ENCODE measurements at places on chromosomes 4 and X.

GRCh38 chrX:44042116-44042515, 68.9 kb upstream of the NDP start:
- no peak for DNase-seq

DNA sequence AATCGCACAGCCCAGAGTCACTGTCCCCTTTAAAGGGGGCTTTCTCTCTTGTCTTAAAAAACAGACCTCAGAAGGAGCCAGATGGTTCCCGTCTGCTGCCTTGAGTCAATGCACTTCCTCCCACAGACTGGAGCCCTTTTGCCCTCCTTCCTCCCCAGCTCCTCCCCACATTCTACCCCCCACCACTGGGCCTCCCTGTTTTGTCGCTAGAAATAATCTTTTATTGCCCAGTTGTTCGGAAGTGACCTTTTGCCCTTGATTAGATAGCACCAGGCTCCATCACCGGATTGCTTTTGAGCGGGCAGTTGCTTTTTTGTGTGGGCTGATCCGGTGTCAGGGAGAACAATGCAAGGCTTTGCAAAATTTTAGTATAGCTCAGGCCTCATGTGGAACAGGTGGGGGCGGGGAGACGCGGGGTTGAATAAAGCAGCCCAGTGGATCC, 47.7 kb downstream of the SPRY1 start:
- no peak for DNase-seq

DNA sequence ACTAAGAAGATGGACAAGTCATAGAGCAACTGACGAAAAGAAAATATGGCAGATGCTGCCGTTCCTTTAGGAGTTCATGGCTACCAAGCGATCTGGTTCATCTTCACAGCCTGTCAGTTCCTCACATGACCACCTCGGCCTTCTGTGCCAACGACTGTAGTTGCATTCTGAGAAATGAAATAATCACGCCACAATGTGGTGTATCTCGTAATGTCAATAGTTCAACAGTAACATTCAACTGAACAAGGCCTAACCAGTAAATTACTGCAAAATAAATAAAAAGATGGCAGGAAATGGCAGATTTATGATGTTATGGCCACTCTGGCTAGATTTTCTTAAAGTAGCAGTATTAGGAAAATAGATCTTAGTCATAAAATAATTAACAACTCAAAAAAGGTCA, 4.4 kb downstream of the GPRIN3 start:
- DNase-seq: no peak

DNA sequence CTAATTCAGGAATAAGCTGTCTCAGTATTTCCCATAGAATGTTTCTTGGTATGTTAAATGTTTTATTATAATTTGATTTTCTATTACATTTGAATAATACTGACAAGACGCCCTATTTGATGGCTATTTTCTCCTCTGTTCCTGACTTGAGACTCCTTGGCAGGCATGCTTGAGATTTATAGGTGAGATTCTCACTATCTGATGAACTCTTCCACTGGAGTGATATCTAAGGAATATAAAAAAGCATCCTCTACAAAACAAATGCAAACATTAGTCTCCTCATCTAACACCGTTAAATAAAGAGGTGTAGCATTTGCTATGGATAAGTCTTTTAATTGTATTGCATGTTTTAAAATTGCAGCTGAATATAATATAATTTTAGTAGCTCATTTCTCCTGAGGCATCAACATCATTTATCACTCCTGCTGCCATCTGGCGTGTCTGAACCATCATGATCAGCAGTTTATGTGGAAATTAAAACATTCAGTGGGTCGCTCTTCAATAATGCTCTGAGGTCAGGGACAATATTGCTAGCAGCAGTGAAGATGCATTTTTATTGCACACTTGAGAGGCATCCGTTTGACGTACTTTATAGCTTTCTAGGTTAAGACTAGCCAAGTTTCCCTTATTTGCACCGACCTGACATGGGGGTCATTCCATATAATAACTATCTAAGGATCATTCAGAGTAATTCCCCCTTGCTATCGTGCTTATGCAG, 210.4 kb upstream of the GALNTL6 start:
- no peak for DNase-seq

GRCh38 chrX:138982365-138982764, 270.8 kb upstream of the FGF13 start:
- DNase-seq: no peak

GRCh38 chr4:173240696-173241095, 72.1 kb downstream of the GALNT7 start:
- DNase-seq: no peak

DNA sequence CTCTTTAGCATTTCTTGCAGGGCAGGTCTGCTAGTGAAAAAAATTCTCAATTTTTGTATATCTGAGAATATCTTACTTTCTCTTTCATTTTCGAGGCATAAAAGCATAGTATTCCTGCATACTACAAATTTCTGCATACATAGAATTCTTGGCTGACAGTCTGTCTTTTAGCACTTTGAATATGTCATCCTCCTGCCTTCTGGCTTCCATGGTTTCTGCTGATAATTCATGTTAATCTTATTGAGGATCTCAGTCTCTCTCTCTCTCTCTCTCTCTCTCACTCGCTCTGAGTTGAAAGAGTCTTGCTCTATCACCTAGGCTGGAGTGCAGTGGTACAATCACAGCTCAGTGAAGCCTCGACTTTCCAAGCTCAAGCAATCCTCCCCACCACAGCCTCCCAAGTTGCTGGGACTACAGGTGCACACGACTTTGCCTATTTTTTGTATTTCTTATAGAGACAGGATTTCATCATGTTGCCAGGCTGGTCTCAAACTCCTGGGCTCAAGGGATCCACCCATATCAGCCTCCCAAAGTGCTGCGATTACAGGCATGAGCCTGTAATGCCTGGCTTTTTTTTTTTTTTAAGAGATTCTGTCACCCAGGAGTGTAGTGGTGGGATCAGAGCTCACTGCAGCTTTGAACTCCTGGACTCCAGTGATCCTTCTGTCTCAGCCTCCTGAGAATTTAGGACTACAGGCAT, 161.3 kb downstream of the FNIP2 start:
- DNase-seq: no peak

- peak; percentile 18 for DNase-seq
These were observed at the start of gene DAPP1 for GRCh38 chr4:99816545-99817308. Gene DAPP1, plus strand, starts transcription at chr4:99816827. Its CDS starts 87 bp downstream, at chr4:99816914.

- no peak for DNase-seq
These were observed 246.7 kb upstream of the ARHGAP24 start for GRCh38 chr4:85228264-85228663.

DNA sequence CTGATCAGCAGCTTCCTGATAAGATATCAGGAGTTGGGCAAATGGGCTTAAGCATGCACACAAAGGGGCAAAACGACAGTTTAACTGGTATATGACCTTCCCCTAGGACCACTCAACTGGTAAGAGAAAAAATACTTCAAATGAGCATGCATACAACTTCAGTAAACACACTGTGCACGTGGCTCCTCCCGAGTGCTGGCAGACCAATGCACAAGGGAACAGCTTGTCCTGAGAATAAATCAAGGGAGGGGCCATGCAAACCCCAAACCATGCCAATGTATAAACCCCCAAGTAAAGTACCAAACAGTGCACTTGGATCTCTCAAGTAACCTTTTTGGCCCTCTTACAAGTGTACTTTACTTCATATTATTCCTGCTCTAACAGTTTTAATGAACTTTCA, 293.3 kb upstream of the TBX22 start:
- DNase-seq: no peak

DNA sequence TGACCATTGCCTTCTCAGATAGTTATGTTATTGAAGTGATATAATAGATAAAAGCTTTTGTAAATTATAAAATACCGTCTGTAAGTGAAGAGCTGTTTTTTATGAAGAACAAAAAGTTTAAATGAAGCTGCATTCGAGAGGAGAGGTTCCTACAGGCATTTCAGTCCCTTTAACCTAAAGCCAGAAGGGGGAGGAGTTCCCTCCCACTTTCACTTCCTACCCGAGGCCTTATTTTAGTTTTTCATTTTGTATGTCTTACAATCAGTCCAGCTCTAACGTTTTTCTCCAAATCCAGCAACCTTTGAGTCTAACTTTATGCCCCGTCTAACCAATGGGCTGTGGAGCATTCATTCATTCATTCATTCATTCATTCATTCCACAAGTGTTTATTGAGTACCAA, 16.5 kb upstream of the SOX3 start:
- DNase-seq: no peak

GRCh38 chrX:11836284-11836683, 78.2 kb downstream of the MSL3 start:
- no peak for DNase-seq

DNA sequence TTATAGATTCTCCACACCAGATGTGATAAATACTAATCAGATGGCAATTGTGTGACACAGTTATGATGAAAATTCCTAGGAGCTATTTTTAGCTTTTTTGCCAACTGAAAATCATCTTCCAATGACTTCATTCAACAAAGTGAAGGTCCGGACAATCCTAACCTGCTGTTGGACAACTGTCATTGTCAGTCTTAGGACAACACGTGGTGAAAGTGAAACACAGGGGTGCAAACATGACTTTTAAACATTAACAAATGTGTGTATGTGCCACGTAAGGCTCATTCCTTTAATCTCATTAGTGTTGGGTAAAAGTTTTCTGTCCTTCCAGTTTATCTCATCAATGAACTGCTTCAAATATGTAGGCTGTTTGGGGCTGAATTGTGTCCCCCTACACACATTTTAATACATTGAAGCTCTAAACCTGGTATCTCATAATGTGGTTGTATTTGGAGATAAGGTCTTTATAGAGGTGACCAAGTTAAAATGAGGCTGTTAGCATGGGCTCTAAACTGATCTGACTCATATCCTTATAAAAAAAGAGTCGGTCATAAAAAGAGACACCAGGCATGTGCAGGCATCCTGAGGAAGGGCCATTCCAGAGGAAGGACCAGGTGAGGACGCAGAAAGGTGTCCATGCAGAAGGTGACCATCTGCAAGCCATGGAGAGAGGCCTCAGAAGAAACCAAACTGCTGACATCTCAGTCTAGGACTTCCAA, 41.2 kb upstream of the SMAD1 start:
- DNase-seq: no peak

DNA sequence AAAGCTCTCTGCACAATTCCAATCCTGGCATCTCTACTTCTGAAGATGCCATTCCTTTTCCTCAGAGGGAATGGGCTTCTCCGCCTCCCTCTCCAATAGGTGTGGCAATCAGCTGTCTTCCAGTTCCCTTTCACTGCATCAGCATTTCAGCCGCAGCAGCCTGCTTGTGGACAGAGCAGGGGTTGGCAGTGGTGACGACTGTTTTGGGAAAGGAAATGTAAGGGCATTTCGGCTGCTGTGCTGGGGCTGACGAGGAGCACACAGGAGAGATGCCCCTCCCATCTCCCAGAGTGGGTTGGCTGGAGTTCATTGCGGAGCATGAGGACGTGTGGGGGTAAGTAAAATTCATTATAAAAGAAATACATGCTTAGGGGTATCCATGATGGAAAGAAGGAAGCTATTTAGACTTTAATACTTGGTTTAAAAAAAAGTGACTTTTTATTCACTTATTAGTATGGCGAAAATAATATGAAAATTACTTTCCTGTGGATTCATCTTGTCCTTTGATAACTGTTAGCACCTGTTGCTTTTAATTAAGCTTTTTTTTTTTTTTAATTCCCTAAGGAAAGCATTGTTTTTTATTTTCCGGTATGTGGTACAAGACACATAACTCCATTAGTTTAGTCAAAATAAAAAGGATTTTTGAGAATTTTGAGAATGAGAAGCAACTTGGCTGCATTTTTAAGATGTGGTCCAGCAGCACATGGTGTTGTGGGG, at the start of gene LIMCH1:
Gene LIMCH1 (plus strand): TSS at position 141 of the 717 bp plus-strand sequence. CDS start 67,839 bp downstream, outside the sequence.
- no peak for DNase-seq

GRCh38 chr4:25843340-25844097, 19.3 kb downstream of the SEL1L3 start:
- no peak for DNase-seq

GRCh38 chr4:121428721-121429120, 47.9 kb upstream of the QRFPR start:
- DNase-seq: no peak

- no peak for DNase-seq
These were observed 738.3 kb upstream of the TENM3 start for GRCh38 chr4:181504924-181505323.

DNA sequence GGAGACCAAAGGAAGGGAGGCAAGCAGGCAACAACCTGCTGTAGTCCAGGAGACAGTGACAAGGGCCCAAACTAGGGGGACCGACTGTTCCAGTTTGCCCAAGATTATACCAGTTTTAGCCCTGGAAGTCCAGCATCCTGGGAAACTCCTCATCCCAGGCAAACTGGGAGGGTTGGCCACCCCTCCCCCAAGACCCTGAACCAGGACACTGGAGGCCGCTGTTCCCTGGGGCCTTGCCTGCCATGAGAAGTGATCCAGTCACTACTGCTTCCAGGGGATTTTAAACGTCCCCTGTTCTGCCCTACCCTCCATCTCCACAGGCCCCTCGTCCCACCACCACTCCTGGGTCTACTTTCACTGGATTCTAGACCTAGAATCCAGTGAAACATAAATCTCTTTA, 4.3 kb upstream of the DGAT2L6 start:
- no peak for DNase-seq

- DNase-seq: no peak
These were observed 46.5 kb downstream of the RFC1 start for GRCh38 chr4:39319676-39320075.

DNA sequence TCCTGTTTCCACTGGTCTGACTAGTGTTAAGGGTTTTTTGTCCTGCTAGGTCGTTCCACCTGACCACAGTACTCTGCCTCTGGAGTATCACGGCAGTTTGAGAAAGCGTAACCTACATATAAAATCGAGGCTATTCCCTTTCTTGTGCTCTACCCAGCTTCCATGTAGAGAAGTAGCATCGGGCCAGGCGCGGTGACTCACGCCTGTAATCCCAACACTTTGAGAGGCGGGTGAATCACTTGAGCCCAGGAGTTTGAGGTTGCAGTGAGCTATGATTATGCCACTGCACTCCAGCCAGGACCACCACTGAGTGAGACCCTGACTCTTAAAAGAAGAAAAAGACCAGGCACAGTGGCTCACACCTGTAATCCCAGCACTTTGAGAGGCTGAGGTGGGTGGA, 7.5 kb downstream of the PPEF1 start:
- DNase-seq: no peak

DNA sequence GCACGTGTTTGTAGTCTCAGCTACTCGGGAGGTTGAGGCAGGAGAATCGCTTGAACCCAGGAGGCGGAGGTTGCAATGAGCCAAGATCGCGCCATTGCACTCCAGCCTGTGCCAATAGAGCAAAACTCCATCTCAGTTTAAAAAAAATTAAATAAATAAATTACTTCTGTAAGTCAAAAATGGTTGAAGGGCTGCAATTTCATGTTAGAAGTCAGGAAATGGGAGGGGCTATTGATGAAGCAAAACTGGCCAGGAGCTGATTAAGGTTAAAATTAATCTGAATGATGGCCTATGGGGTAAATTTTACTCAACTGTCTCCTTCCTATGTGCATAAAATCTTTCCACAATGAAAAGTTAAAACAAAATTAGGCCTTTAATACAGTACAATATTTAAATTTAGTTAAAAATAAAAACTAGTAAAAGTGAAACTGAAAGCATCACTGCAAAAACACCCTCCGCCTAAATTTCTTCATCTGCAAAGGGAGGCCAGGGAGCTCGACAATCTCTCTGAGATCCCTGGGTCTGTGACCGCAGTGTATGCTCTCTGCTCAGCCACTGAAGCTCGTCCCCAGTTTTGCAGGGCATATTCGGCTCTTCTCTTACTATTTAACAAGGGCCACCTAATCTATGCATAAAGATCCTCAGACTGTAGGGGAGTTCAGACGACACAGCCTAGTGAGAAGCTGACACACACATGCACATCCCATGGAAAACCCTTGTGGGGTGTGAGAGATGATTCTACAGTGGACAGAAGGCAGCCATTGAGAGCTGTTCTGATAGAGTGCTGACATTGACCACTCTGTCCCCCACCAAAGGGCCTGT, 57.2 kb downstream of the IRF2 start:
- no peak for DNase-seq
